ENCODE measurements at places on chromosomes 4 and X.

- no peak for DNase-seq
Observed at GRCh38 chr4:40265910-40266274, 69.1 kb downstream of the RHOH start.

DNA sequence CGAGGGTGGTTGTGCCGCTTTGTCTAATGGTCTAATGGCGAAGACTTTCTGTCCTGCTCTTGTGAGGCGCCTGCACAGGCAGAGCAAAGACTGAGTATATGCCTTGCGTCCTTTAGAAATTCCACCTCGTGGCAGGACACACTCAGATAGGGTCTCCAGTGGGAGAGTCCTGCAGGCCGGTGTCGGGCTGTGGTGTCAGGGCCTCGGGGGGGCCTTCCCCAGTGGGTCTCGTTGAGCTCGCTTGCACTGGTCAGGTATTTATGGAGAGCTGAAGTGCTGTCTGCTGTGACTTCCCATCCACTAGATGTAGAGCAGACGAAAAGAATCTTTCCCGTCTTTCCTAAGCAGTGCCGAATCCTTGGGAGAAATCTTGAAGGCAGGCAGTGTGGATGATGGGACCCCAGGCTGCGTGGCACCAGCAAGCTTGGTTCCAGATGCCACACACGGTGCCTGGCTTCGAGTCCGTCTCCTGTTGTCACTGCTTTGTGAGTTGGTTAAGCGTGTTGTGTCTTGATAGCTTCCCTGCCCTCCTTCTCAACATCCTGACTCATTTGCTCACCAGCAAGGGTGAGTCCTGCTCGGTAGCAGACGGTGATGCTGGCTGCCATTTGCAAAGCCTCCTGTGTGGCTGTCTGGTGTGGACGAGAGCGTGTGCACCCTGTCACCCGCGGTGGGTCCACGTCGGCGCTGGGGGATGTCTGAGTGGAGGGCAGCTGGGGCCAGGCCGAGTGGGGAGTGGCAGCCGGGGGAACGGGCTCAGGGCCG lies 20.5 kb downstream of the MAEA start:
- DNase-seq, result no peak

DNA sequence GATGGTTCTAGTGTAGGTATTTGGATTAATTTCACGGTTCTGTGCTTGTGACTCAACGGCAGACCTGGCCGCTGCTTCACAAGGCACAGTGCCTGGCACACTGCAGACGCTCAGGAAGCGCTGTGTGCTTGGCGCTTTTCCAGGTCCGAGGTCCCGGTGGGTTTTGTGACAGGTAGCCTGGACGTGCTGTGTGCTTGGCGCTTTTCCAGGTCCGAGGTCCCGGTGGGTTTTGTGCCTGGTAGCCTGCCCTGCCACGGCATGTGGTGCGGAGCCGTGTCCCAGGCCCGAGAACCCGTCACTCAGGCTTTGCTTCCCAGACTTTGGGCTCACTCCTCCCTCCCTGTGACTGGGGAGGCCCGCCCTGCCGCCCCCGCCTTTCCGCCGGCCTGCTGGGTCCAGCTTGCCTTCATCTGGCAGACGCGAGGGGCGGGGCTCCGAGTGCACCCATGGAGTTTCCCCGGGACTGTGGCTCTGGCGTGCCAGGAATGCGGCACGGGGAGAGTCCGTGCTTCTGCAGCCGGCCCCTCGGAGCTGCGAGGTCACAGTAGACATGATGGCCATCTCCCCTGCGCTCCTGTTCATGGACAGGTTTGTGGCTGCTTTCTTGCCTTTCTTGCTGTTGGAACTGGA lies 44.2 kb downstream of the TBC1D14 start:
- peak; percentile 44 for DNase-seq

GRCh38 chr4:1463927-1464540 lies 57.8 kb upstream of the NKX1-1 start:
- peak; percentile 30 for DNase-seq

GRCh38 chrX:28854637-28855036 lies 267.4 kb downstream of the IL1RAPL1 start:
- no peak for DNase-seq

DNA sequence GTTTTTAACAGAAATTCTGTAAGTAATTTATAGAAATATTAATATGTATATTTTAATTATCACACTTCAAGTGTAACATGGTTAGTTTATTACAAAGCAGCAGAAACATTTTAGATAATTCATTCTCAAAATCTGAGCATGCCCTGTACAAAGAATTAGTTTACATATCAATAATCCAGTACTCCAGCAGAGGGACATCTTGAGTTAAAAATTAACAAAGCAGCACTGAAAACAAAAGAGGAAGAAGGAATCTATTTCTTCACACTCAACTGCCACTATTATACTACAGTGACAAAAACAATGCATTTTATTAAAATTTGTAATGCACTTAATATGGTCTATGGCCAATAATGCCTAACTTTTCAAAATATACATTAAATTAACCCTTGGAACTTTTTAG lies 179.1 kb upstream of the KLHL4 start:
- no peak for DNase-seq

DNA sequence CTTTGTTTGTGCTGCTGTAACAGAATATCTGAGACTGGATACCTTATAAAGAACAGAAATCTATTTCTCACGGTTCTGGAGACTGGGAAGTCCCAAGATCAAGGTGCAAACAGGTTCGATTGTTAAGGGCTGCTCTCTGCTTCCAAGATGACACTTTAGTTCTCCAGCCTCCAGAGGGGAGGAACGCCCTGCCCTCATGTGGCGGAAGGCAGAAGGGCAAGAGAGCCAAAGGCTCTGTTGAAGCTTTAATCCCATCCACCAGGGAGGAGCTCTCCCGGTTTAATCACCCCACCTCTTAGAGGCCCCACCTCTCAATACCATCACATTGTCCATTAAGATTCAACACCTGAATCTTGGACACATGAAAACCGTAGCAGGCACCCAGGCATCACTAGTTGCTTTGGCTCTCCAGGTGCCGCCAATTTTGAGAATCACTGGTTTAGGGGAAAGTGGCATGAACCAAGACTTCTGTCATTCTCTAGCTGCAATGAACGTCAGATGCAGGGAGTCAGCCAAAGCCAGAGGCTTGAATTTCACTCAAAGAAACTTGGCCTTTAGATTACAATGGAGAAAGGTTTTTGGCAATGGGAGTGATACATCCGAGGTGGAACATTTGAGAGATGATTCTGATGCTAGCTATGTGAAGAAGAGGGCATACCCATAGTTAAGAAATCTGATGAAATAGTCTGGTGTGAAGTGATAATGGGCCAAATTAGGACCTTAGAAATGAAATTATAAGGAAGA lies 15.7 kb downstream of the FHL1 start:
- peak; percentile 61 for DNase-seq

- DNase-seq, result no peak
Observed at GRCh38 chrX:130848763-130849162, 54.2 kb downstream of the ENOX2 start.

GRCh38 chrX:67545893-67546495 lies 2.2 kb downstream of the AR start:
- DNase-seq, result no peak

DNA sequence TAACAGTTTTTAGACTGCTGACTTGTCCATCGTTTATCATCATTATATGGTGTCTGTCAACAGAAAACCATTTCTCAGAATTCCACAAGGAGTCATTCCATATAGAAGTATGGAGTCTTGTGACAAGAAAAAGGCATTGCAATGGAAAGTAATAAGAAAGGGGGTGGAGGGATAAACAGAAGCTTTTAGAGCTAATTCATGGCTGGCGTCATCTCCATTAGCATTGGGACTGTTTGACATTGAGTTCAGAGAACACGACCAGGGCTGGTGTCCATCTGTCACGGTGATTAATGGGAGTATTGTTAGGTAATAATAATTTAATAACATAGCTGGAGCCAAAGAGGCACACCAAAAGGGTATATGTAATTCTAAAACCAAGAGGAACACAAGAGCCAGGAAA lies 101.9 kb upstream of the SFRP2 start:
- no peak for DNase-seq

DNA sequence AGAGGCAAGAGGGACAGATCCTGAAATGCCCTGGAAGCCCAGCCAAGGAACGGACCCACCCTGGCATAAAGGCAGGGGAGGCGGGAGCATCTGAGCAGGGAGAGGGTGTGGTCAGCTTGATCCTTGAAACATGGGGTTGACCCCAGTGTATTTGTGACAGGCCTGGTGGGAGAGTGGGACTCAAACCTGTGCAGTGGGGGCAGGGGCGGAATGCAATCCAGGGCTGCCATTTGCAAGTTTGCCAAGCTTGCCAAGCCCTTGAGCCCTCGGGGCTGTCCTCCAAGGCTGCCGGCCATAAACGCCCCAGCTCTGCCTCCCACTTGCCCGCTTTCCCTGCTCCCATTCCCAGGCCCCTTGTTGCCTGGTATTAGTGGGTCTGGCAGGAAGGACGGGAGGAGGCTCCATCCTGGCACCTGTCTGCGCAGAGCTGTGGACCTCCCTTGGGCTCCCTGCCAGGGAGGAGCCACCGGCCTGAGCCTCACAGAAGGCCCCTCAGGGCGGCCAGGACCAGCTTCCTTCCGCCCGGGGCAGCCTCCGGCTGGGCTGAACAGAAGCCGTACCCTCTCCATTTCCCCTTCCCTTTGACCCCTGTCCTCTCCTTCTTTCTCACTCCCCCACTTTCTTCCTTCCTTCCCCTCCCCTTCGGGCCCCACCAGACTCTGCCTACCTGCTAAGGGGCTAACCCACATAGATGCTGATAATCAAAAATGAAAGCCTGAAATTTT lies 661 bp downstream of the S100P start:
- no peak for DNase-seq

- DNase-seq, result no peak
Observed at GRCh38 chrX:46295963-46296362, 249.3 kb downstream of the ZNF674 start.

DNA sequence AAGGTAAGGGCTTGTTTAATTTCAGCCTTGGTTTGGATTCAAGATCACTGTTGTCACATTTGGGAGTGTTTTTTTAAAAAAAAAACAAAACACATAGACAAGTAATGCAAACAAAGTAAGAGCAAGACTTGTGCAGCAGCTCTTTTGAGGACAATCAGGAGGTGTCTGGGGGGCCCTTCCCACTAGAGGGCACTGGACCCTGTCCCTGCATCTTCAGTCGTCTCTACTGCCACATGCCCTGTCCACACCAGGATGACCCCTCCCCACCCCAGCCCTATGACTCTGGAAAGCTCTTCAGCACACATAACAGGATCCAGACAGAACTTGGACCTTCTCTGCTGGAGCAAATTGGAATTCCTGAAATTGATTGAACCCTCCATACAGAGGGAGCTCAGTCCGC lies 71.0 kb downstream of the USP46 start:
- DNase-seq, result peak; percentile 37

DNA sequence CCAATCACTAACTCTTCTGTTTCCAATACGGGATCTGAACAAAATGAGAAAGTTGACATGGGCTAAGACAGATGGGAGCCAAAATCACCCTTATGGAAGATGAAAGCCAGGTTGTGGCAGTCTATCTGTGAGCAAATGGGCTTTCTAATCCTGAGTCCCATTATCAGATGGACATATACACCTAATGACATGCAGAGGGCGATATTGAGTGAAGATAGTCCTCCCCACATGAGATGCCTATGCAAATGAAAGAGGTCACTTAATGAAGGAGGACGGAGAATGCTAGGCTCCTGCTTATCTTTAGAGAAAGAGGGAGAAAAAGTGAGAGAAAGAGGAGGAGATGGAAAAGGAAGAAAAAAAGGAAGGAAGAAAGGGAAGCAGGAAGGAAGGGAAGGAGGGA lies 547.5 kb downstream of the NLGN4X start:
- DNase-seq, result peak; percentile 32

DNA sequence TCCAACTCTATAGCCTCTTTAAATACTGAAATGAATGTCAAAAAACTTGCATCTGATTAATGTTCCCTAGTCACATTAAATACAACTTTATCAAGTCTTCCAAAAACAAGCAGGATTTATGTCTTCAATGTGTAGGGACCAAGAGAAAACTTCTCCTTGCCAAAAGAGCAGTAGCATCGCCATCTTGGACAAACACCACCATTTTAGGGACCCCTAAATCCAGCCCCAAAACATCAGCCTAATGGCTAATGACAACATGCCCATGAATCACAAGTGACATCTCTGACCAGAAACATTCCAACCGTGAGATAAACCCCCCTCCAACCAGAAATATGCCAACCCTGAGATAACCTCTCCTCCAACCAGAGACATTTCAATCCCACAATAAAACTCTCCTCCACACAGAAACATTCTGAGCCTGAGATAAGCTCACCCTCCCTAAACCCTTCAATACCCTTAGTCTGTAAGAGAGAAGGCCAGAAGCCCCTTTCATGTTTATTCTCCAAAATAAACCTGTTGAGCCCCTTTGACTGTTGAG lies 697.4 kb downstream of the TRAM1L1 start:
- no peak for DNase-seq

GRCh38 chr4:185792384-185793115 lies 19.4 kb downstream of the SORBS2 start:
- no peak for DNase-seq

GRCh38 chr4:7060346-7061150 lies 7.3 kb downstream of the GRPEL1 start:
- DNase-seq, result no peak

- no peak for DNase-seq
Observed at GRCh38 chr4:13963601-13964000, 336.1 kb upstream of the BOD1L1 start.

DNA sequence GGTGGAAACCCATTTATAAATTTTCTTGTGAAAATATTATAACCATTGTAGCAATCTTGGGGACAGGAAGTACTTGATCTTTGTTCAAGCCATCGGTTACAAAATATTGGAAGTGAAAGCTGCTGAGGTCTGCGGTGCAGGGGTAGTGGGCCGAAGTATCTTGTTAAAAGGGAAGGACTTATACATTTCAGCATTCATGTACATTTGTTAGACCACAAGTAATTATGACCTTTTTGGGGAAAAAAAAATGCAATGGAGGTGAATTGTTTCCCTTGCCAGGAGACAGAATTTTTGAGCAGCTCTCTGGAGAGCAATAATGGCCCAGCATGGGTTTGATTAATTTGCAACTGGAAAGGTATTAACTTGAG lies 121.3 kb downstream of the EGF start:
- DNase-seq, result no peak

GRCh38 chr4:172708184-172708583 lies 460.4 kb upstream of the GALNT7 start:
- DNase-seq, result no peak

- DNase-seq, result no peak
Observed at GRCh38 chr4:150976478-150977118, 38.5 kb downstream of the LRBA start.

GRCh38 chr4:125111323-125111722 lies 203.4 kb upstream of the FAT4 start:
- no peak for DNase-seq

DNA sequence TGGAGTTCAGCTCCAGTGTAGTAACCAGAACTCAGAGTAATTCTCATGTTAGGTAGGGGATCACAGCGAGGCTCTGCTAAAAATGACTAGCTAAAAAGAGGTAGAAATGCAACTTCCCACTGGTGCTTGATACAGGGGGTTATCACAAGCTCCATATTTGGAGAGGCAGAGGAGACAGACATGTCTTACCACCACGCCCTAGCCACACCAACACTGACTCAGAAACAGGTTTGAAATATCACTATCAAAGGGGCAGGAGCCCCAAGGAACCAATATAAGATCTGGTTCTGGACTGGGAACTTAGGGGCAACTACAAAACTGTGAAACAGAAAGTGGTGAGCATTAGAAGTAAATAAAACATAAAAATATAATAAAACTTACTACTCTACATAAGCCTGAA lies 62.9 kb downstream of the IQCM start:
- no peak for DNase-seq
